ENCODE measurements at places on chromosomes 2 and 18. TPM values are rescaled to one million over a fixed set of nuclear protein-coding genes. Genes with fewer than 3 reads are reported as not detected.

GRCh38 chr2:118520246-118520645, 327.2 kb downstream of the EN1 start:
- no peak for DNase-seq
- no peaks in the 10 kb centered on the region for H3K36me3 ChIP-seq
- H3K4me1 ChIP-seq, result no peaks in the 10 kb centered on the region
- no peaks in the 10 kb centered on the region for H3K27me3 ChIP-seq

- H3K4me3 ChIP-seq, result no peak overlapping the region
- no peaks in the 10 kb centered on the region for H3K4me1 ChIP-seq
- no peak for DNase-seq
- H3K36me3 ChIP-seq, result no peaks in the 10 kb centered on the region
- H3K27ac ChIP-seq, result no peak overlapping the region
Measured at GRCh38 chr18:50080932-50081560, 113.9 kb downstream of the MYO5B start.

SULT1C2 gene
- not detected for total RNA-seq

DNA sequence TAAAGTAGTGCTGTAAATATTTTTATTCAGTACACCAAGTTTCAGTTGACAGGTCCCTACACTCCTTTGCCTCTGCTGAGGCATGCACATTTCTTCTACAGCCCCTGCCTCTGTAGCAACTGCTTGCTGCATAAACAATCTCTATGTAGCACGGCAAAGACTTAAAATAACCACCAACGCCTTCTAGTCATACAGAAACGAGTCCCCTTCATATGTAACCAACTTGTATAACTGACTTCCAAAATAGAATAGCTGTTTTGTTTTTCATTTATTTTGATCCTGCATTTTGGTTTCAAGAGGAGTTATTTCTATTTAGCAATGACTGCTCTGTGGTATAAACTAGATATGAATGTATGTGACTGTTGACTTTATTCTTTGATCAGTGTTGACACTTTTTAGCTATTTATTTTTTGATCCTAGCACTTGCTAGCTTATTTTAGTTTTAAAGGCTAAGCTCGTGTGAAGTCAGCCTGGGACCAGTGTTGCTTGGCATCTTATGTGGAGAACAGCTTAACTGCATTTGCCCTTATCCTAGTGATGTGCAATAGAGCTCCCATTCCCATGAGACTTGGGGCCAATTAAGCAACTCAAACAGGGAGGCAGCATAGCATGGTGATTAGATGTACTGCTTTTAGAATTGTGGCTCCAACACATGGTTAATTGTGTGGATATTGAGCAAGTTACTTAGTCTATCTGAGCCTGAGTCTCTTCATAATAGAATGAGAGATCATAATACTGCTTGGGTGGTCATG, 79.6 kb downstream of the HRH4 start:
- no peaks in the 10 kb centered on the region for H3K4me1 ChIP-seq
- H3K27me3 ChIP-seq, result no peaks in the 10 kb centered on the region
- no peak for DNase-seq

- peaks cover 40% of the 10 kb centered on the region for H3K27me3 ChIP-seq
- peaks cover 74% of the 10 kb centered on the region for H3K4me1 ChIP-seq
- H3K4me3 ChIP-seq, result no peak overlapping the region
- no peak for DNase-seq
- no peak overlapping the region for H3K27ac ChIP-seq
- H3K36me3 ChIP-seq, result no peaks in the 10 kb centered on the region
Measured at GRCh38 chr2:170820757-170821530, 4.3 kb downstream of the GAD1 start.

DNA sequence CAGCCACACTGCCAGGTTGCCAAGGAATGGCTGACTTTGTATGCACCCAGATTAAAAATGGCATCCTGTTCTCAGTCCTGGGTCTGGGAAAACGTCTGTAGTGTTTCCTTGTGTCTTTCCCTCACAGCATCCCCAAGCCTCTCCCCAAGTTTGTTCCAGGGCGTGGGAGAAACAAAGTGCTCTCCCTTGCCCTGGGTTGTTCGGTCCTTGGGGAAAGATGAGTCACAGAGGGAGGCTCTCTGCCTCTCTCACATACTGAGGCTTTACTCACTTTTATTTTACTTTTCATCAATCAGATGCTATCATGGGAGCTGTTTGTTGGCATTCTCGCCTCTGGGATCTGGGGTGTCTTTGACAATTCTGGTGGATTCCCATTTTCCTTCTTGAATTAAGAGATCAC, 492.3 kb downstream of the XIRP2 start:
- no peak overlapping the region for H3K4me3 ChIP-seq
- no peak overlapping the region for H3K27ac ChIP-seq
- H3K27me3 ChIP-seq, result no peaks in the 10 kb centered on the region
- no peaks in the 10 kb centered on the region for H3K36me3 ChIP-seq
- no peak for DNase-seq

DNA sequence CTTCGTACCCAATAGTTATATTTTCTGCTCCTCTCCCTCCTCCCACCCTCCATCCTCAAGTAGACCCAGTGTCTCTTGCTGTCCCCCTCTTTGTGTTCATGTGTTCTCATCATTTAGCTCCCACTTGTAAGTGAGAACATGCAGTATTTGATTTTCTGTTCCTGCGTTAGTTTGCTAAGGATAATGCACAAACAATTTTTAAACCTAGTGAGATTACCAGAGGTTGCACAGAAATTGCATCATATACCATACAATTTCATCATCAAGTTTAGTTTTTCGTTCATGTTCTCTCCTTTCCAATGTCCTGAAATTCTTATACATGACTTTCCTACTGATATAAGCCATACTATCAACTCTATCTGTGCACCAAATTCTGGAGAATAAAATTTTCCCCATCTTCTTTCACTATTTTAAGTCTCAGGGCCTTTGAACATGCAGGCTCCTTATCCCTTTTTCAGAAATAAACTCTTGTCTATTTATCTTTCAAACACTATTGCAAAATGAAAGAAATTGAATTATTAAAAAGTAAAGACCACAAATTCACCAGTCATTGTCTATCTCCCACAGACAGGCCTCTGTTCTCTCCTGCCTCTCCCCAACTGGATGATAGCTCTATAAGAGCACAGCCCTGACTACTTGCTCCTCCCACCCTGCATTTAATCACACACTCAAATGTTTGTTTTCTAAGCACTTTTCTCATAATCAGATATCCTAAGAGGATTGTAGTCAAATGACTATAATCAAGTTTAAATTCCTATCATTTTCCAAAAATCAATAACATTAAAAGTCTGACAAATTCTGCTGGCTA, 27.2 kb upstream of the B4GALT6 start:
- H3K27me3 ChIP-seq, result no peaks in the 10 kb centered on the region
- no peaks in the 10 kb centered on the region for H3K36me3 ChIP-seq
- no peaks in the 10 kb centered on the region for H3K4me1 ChIP-seq
- no peak overlapping the region for H3K27ac ChIP-seq
- H3K4me3 ChIP-seq, result no peak overlapping the region
- no peak for DNase-seq

DNA sequence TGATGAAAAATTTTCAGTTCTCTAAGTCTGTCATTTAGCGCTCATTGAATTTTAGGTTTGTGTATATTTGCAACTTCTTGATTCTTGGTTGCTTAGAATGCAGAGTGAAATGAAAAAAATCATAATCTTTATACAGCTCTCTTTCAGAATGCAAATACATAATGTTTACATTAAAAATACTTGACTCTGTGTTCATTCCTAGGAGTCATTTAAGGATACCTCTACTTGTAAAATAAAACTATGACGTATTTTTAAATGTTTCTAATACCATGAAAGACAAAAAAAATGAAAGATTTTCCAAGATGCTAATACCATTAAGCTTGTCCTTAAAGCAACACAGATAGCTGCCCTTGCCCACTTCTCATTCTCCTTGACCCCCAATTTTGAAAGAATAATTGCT, 259.0 kb downstream of the L3MBTL4 start:
- no peaks in the 10 kb centered on the region for H3K27me3 ChIP-seq
- no peak for DNase-seq
- H3K4me1 ChIP-seq, result no peaks in the 10 kb centered on the region
- no peak overlapping the region for H3K4me3 ChIP-seq

GRCh38 chr18:22221350-22221749, 52.0 kb downstream of the GATA6 start:
- no peak overlapping the region for H3K4me3 ChIP-seq
- H3K27ac ChIP-seq, result no peak overlapping the region
- H3K36me3 ChIP-seq, result no peaks in the 10 kb centered on the region
- no peak for DNase-seq

DNA sequence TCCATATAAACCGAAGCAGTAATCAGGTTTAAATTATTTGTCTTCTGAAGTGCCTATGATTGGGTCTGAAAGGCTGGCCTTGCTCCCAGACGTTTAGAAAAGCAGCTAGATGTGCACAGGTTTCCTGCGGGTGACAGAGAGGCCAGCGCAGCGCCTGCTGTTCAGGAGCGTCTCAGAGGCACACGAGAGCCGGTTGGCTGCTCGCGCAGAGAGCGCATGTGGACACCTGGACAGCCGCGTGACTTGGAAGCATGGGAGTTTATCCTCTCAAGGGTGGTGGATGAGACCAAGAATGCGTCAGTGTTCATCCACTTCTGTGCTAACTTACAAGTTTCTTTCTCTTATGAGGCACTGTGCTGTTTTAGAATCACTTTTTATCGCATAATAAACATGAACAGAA, 303.7 kb downstream of the PTGR3 start:
- H3K27ac ChIP-seq, result no peak overlapping the region
- H3K27me3 ChIP-seq, result no peaks in the 10 kb centered on the region
- H3K4me1 ChIP-seq, result no peaks in the 10 kb centered on the region
- no peak overlapping the region for H3K4me3 ChIP-seq
- no peaks in the 10 kb centered on the region for H3K36me3 ChIP-seq

KIF3C gene
- total RNA-seq, result 3.5 TPM

GRCh38 chr18:13265911-13266217, 47.3 kb downstream of the LDLRAD4 start:
- H3K4me3 ChIP-seq, result peak overlapping the region; percentile 16
- H3K36me3 ChIP-seq, result no peaks in the 10 kb centered on the region
- H3K4me1 ChIP-seq, result no peaks in the 10 kb centered on the region
- peak; percentile 59 for DNase-seq
- H3K27ac ChIP-seq, result peak overlapping the region; percentile 70

DNA sequence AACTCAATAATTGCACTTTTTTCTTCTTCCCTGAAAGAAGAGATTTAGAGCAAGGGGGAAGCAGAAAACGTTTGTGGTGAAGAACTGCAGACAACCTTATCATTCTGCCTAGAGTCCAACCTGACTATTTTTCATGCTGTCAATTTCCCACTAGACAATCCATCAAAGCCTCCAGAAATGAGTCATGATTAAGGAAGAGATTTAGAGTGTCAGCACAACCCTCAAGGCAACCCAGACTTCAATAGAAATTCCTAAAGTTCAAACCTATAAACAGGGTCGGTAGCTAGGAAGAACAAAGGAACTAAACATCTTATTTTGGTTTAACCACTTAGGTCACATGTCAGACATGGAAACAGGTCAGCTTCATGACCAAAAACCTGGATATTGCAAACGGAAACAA, 86.9 kb downstream of the SLC25A12 start:
- H3K36me3 ChIP-seq, result peaks cover 43% of the 10 kb centered on the region
- no peaks in the 10 kb centered on the region for H3K27me3 ChIP-seq
- no peak for DNase-seq
- H3K4me3 ChIP-seq, result no peak overlapping the region
- no peaks in the 10 kb centered on the region for H3K4me1 ChIP-seq
- H3K27ac ChIP-seq, result no peak overlapping the region

DNA sequence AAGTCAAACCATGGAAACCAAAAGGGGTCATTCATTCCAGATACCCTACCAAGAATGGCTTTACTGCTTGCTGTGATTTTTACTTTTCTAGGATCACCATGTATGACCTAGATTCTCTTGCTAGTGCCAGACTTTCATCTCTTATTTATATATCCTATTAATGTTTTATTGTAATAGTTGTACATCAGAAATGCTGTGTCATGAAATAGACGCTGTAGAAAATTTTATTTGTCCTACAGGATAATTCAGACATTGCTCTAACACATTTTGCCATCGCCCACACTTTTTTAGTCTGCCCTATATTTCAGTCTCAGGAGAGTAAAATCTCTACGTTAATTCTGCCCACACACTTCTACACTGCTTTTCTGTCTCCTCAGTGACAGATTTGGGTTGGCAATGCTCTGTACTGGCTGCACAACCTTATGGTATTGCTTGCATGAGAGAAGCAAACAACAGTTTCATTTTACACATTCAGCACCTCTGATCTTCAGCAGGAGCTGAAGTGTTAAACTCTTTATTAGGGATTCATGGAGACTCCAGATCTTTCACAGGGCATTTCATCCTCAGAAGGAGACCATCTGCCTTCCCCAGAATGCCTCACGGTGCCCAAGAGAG, 871.8 kb upstream of the CHAC2 start:
- H3K27ac ChIP-seq, result no peak overlapping the region
- no peaks in the 10 kb centered on the region for H3K36me3 ChIP-seq
- H3K4me3 ChIP-seq, result no peak overlapping the region
- no peaks in the 10 kb centered on the region for H3K27me3 ChIP-seq
- DNase-seq, result no peak
- no peaks in the 10 kb centered on the region for H3K4me1 ChIP-seq

OR6B2 gene
- total RNA-seq, result not detected

- DNase-seq, result peak; percentile 59
- peak overlapping the region; percentile 86 for H3K4me3 ChIP-seq
- peak overlapping the region; percentile 98 for H3K27ac ChIP-seq
- peaks cover 26% of the 10 kb centered on the region for H3K4me1 ChIP-seq
Measured at GRCh38 chr18:5238371-5238976, 41.4 kb upstream of the AKAIN1 start.

LYG2 gene
- total RNA-seq, result not detected

- H3K4me3 ChIP-seq, result no peak overlapping the region
- H3K36me3 ChIP-seq, result no peaks in the 10 kb centered on the region
- DNase-seq, result no peak
- H3K27me3 ChIP-seq, result no peaks in the 10 kb centered on the region
- H3K27ac ChIP-seq, result no peak overlapping the region
Measured at GRCh38 chr2:102782933-102783332, 21.1 kb downstream of the TMEM182 start.

Measured in right atrium auricular region (tissue), 2 donors.